ENCODE measurements at places on chromosomes 7 and 10. TPM values are rescaled to one million over a fixed set of nuclear protein-coding genes. Genes with fewer than 3 reads are reported as not detected.

DNA sequence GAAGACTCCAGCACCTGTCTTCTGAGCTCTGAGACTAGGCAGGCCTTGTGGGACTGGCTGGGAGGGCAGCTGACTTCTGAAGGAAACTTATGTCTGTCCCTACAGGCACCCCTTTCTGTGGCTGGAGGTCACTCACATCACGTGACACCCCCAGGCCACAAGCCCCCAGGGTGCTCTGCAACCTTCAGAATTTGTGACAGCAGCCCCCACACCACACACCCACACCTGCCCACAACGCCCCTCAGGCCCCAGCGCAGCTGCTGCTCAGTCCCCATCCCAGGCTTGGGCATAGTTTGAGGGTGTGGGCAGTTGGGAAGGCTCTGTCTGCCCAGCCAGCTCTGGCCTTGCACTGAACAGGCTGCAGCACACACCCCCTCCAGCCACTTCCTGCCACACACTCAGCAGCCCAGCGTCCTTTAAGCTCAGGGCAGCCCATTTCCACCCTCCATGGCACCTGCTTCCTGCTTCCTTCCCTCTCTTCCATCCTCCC is 80.0 kb upstream of the UNC5B start:
- no peak for DNase-seq

DNA sequence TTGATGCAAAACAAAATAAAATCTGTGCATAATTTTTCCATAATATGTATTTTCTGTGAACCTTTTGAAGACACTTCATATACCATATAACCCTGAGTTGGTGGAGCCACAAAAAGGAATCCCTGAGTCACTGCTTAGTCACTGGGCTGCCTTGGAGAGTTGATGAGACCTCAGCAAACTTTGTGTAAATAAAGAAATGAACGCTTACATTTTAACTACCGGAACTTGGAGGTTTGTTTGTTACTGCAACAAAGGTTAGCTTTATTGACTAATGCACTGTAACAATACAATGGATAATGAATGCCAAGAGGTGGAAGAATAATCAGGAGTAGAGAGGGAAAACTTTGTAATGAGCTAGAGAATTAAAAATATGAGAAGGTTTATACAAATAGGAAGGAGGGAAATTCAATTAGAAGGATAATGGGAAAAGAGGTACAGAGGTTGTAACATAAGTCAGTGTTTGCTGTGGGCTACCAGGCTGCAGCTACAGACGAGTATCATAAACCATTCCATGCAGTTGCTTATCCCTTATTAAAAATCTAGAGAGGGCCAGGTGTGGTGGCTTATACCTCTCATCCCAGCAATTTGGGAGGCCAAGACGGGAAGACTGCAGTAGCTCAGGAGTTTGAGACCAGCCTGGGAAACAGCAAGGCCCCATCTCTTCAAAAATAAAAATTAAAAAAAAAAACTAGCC is 1042.1 kb downstream of the TYW1 start:
- peak; percentile 50 for DNase-seq

Gene ADO
- total RNA-seq: 42.5 TPM

DNA sequence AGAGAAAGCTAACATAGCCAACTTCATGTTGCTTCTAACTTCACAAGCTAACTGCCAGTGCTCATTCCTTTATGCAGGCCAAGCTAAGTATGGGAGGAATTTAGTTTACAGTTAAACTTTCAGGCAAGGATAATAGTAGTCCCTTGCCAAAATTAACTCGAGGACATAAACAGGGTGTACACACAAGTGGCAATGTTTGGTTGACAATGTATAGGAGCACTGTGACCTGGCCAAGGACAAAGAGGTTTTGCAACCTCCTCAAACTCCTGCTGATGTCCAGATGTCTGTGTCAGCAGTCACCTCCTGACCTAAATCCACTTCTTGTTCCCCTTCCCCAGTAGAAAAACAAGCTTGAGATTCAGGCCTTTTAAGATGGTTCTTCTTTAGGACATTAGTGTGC is 494.6 kb upstream of the KLF6 start:
- no peak for DNase-seq

Measured in NCI-H460 (cell line).